ENCODE measurements at places on chromosomes 3 and 15.

GRCh38 chr3:89372456-89372855 lies 265.0 kb downstream of the EPHA3 start:
- DNase-seq = peak; percentile 39

DNA sequence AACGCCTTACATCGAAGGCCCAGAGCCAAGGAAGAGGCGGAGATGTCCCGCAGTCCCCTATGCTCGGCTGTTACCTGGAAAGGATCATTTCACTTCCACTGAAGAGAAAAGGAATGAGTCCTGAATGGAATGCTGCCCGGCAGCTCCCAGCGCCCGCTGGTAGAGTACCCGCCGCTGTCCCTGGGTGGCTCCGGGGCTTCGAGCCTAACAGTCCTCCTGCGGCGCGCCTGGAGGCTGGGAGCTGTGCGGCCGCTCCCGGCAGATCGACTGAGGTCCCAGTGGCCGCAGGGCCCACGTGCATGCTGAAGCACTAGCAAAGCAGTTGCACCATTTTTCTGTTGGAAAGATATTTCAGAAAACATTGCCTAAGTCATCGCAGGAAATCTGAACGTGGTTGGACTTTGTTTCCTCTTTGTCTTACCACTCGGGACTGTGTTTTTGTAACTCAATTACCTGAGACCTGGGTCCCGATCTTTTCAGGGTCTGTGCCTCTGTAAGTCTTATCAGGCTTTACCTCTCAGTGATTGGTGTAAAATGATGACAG lies 984 bp downstream of the RNU6-1 start:
- no peak for DNase-seq

DNA sequence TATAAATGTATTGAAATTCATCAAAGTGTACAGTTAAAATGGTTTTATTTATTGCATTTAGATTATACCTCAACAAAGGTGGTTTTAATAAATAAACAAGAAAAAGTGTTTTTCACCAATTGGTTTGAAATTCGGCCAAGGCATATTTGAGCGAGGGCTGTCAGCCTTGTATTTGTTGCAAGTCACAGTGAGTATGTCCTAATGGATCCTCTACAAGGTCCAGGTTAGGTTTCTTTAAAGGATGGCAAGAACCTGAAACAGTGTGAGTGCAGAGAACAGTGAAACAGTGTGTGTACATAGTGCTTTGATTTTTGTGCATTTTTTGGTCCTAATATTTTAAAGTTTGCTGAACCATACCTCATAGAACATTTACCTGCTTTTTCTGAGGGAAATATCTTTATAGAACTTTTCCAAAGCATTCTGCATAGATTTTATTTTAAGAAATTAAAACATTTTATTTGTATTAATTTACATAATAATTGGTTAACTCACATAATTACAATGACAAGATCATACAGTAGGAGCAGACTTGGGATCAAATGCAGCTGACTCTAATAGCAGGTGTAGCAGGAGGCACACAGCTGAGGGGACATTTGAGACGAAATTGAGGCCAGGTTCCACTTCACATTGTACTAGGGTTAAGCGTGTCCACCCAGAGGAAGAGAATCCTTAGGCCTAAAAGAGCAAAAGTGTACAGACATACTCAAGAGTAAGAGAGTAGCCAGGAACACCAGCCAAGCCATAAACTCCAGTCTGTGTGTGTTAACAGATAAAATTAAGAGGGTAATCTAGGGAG lies 428.8 kb upstream of the TPRG1 start:
- DNase-seq = no peak

DNA sequence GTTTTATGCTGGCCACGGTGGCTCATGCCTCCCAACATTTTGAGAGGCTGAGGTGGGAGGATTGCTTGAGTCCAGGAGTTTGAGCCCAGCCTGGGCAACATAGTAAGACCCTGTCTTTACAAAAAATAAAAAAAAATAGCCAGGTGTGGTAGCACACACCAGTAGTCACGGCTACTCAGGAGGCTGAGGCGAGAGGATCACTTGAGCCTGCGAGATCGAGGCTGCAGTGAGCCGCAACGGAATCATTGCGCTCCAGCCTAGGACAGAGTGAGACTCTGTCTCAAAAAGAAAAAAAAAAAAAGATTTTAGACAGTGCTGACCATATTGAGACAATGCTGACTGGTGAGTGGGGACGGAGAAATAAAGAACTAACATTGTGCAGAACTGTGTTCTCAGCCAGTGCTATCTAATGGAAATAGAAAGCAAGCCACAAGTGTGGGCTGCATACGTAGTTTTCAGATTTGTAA lies 67.2 kb downstream of the ST6GAL1 start:
- DNase-seq = no peak

DNA sequence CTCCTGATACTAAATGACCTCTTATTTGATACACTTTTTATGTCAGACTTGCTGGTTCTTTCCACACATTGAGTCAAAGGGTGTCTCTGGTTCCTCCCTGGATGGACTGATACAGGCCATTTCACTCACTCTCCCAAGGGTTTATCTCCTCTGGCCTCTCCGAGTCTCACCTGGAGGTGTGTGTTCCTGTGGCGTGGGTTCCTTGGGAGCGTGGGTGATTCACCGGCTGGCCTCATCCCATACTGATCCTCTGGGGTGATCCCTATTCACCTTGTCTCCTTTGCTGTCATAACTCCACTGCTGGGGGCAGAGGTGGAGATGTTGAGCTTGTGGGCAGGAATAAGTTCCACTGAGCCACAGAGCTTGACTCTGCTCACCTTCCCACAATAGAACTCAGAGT lies 61.1 kb downstream of the ST6GAL1 start:
- no peak for DNase-seq

DNA sequence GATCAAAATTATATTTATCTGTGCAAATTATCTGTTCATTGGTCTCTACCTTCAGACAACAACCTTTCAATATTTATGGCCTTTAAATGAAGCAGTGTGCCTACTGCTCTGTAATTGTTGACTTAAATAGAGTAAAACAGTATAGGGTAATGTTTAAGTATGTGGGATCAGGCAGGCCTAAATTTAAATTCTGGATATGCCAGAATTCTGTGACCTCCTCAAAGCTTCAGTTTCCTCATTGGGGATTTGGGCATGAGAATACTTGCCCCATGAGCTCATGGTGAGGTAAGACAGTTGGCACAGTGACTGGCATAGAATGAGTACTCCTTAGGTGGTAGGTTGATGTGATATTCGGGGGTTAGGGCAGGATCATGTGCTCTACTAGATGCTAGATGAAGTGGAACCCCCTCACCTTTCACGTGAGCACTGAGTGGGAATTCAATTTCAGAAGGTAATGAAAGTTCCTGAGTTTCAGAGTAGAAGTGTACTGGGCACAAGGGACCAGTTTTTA lies 14.9 kb downstream of the ARL8B start:
- DNase-seq = no peak

Measured in BJ (cell line).